Activated CD8-positive, alpha-beta memory T cell treated with anti-CD3 and anti-CD28 coated beads for 1 hour (primary cell): ENCODE measurements at places on chromosomes 2 and 18.
A peak's percentile ranks its signal among the peaks of the same experiment; 100 is the strongest.

DNA sequence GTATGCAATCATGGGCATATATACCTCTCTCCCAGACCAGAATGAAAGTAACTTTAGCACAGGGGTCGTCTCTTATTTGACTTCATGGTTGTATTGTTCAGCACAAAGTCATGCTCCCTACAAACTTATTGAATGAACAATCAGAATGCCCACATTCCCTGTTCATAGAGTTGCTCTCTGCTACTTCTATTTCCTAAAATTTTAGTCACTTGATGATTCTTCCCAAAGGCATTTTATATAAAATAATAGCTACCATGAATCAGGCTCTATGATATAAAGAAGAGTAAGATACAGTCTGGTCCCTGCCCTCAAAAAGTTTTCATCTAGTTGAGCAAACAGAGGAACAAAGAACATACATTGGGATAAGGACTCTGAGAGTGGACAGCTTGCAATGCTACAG is 162.2 kb downstream of the SLC39A10 start:
- DNase-seq = no peak

DNA sequence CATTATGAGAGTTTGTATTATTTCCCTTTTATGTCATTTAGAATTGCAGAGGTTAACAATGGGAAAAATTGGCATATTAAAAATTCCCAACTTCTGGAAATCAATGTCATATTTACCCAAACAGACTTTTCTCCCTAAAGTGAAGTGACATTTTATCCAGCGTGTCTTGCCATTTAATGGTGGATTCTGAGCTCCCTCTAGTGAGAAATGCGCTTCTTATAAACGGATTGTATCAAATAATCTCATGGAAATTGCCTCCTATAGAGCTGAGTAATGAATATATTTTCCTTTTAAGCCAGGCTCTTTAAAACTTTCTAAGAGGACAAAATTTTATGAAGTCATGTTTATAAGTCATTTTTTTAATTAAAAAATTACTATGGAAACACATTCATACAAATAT is 5.7 kb upstream of the GCFC2 start:
- no peak for DNase-seq

GRCh38 chr2:191899410-191899809 is 52.5 kb upstream of the CAVIN2 start:
- no peak for DNase-seq

DNA sequence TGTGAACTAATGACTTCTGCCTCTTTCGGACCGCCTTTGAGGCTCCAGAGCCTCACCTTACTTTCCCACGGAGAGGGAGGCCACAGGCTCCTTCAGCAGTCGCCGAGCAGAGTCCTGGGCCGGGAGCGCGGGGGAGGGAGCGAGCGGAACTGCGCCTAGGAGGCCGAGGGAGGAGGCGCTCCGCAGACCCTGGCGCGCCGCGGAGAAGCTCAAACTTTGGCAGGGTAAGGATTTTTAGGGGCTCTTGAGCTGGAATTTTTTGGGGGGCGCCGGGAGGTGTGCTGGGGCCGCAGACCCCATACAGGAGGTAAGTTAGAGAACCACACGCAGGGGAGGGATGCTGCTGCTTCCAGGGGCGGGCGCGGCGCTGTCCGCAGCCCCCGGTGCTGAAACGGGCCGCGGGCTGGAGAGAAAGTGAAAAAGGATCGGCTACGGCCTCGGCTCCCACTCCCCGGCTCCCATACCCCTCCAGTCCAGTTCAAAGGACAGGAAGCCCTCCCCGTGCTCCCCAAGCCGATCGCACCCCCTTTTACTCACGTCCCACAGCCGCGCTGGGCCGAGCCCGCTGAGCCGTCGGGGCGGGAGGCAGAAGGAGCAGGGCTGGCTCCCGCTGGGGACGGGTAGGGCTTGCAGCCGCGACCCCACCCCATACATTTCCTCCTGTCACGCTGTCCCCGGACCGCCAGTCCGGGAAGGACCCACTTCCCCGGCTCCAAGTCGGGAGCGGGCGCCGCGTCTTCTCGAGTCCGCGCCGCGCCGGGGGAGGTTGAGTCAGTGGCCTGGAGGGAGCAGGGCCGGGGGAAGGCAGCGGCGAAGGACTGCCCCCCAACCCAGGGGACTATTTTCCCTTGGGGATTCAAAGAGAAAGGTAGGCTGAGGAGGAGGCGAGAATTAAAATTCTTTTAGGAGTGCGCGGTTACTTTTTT is at the start of gene CNGA3:
Gene CNGA3, plus strand, starts transcription at position 146 of the 926 bp plus-strand sequence. CDS start 23,520 bp downstream, outside the sequence.
- no peak for DNase-seq

DNA sequence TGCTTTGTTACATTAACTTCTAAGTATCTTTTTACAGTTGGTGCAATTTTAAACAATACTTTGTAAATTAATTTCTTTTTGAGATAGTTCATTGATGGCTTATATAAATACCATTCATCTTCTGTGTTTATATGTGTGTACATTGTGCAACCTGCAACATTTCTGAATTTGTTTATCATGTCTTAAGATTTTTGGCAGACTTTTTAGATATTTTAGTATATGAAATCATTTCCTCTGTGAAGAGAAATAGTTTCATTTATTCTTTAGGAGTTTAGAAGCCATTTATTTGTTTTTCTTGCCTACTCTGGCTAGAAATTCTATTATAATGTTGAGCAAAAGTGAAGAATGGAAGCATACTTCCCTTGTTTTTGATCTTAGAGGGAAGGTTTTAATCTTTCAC is 337.8 kb upstream of the DSEL start:
- no peak for DNase-seq

GRCh38 chr2:199987586-199987985 is 32.2 kb downstream of the MAIP1 start:
- no peak for DNase-seq

GRCh38 chr2:219058541-219059374 is 2.0 kb downstream of the IHH start:
- no peak for DNase-seq

DNA sequence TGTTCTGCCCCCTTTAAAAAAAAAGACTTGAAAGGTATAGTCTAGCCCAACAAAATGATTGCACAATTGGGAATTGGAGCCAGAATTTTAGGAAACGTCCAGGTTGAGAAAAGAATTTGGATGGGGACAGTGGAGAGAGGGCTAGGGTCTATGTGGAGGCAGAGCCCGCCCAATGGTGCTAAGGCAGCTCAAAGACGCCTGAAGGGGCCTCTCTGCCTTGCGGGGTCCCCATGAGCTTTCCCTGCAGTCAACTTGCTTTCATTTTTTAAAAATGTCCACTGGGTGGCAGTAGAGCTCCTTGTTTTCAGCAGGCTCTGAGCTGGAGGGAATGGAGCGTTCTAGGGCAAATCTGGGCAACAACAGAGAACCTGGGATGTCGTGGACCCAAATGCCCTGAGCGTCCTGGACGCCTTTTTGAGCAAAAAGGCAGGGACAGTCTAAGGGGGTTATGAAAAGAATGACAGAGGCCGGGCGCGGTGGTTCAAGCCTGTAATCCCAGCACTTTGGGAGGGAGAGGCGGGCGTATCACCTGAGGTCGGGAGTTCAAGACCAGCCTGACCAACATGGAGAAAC is 40.2 kb upstream of the ITM2C start:
- no peak for DNase-seq

DNA sequence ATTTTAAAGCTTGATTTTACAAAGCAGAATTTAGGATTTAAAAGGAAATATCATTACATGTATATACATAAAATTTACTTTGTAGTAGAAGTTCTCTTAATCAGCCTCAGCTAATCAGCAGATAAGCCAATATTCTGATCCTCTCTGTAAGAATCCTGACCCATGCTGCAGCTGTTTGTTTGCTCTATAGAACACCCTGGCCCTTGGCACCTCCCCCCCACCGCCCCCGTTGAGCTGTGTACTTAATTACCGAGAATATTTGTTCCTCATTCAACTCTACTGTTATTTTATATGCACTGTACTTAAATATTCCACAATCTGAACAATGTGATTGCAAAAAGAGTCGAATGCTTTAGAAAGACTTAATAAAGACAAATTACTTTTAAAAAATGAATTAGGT is 98.0 kb downstream of the EVA1A start:
- no peak for DNase-seq

- no peak for DNase-seq
Measured at GRCh38 chr18:57051657-57052044, 95.2 kb upstream of the BOD1L2 start.

DNA sequence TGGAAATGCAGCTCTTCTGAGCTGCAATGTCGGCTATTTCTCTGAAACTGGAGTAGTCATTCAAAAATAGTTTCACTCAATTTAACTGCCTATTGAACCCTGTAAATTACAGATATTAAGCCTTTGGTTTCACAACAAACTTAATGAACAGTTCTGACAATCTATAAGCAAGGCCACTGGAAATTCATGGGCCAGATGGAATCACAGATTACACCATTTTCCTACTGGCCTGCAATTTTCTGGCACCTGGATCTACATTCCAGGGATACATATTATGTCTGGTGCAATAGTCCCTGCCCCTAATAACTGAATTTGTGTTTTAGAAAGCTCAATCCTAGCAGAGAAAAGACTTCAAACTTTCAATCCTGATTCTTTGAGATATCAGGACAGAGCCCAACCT is 551.7 kb downstream of the RNF144A start:
- no peak for DNase-seq

GRCh38 chr2:102910724-102911123 is 148.9 kb downstream of the TMEM182 start:
- no peak for DNase-seq

DNA sequence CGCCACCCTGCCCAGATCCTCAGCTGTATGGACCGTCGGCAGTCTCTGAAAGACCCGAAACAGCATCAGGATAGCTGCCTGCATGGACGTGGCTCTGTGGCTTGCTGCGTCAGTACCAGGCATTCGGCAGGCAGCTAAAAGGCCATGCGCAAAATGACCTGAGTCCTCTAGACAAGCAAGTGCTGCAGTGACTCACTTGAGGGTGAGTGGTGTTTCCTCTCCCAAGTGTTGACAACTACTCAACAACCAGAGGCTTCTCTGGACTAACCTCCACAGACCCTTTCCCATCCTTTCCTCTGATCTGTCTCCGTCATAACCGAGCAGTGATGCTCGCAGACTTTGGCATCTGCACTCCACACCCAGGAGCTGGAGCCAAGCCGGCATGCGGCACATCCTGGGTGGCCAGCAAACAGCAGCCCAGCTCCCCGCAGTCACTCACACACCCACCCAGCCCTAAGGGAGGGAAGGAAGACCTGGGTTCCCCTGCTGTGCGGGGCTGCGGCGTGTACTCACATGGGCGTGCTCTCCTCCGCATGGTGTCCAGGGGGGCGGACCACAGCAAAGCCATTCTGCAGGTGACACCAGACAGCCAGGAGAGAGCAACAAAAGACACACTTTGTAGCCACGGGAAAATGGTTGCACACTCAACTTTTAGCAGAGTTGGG is 239.3 kb downstream of the TWIST2 start:
- DNase-seq = no peak

GRCh38 chr2:174014011-174014698 is 49.0 kb upstream of the SP3 start:
- DNase-seq = no peak

- DNase-seq = peak; percentile 55
Measured at GRCh38 chr18:79964330-79965118, at the start of gene HSBP1L1. Gene HSBP1L1, plus strand, starts transcription at chr18:79964643. Its CDS starts 93 bp downstream, at chr18:79964736.

DNA sequence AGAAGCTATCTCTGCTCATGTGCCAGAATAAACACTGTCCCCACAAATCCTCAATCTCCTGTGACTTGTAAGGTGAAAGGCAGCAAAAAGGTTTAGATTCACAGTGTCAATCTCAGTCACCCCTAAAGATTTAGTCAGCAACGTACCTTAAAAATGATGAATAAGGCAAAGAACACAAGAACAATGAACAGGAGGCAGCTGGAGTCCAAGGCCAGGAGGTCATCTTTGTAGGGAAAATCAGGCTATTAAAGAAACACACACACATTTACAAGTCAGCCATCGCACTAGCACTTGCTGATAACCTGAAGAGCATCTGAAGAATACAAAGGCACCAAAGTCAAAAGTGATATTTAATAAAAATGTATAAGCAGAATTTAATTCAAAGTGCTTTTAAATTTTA is 16.6 kb downstream of the LAPTM4A start:
- DNase-seq = no peak

DNA sequence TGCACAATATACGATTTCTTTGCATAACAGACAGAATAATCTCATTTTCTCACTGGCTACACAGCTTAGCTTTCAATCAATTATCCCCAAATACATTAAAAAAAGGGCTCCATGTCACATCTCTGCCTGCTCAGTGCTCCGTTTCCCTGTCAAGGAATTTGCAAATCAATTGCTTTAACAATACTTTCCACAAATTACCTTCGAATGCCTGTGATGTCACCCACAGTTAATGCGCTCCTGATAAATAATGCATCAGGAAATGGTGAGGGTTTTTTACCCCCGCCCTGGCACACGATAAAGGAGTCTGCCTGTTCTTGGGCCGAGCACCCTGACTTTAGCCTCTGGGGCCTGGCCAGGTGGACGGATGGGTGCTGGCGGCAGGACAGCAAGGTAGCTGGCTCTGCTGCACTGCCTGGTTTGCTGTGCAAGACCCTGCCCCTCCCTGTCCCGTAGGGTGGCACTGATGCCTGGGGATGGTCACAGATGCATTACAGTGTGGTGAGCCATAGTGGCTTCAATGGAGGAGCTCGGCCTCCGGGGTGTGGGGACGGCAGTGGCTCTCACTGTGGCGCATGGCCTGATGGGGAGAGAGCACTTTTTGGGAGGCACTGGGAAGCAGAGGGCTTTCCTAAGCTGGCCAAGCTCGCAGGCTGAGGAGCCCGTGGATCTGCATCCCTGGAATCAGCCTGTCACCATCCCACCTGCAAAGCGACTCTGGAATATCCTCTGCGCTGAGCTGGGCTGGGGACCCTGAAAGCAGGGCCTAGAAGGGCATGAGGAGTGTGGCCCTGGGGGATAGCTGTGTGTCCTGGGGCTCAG is 88.3 kb upstream of the HS6ST1 start:
- DNase-seq = no peak

DNA sequence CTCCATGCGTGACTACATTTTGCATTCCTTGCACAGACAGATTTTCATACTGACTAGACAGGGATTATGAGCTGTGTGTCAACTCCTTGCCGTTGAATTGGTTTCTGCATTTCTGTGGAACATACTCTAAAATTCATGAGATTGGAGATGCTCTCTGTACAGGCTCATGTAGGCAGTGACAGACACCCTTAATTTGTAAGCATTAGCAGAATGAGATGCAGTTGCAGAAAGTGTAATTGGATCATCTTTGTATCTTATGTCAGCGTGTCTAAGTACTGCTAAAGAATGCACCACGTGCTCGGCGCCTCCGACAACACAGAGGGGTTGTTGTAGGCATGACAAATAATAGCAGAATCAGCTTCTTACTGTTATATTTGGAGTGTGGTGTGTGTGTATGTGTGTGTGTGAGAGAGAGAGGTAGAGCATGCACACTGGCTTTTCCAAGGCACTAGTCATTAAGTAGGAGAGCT is 212.4 kb downstream of the CMPK2 start:
- DNase-seq = no peak

- no peak for DNase-seq
Measured at GRCh38 chr2:84832772-84833461, 48.0 kb downstream of the TRABD2A start.

DNA sequence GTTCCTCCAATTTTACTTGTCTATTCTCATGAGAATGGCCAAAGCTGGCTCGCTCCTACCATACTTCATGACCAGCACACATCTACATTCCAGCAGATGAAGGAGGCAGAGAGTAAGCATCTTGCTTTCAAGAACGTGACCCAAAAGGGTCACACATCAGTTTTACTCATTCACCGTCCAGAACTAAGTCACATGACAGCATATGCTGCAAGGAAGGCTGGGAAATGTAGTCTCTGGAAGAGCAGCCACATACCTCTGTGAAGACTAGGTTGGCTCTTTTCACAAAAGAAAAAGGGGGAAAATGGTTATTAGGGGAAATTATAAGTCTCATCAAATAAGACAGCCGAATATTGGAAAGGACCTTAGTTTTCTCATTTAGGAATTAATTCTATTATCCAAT is 835.3 kb downstream of the EPHA4 start:
- no peak for DNase-seq
